ENCODE measurements at places on chromosomes 11 and 22.
A peak's percentile ranks its signal among the peaks of the same experiment; 100 is the strongest.

- DNase-seq: no peak
These were observed 24.2 kb downstream of the PPFIBP2 start for GRCh38 chr11:7538031-7538430.

DNA sequence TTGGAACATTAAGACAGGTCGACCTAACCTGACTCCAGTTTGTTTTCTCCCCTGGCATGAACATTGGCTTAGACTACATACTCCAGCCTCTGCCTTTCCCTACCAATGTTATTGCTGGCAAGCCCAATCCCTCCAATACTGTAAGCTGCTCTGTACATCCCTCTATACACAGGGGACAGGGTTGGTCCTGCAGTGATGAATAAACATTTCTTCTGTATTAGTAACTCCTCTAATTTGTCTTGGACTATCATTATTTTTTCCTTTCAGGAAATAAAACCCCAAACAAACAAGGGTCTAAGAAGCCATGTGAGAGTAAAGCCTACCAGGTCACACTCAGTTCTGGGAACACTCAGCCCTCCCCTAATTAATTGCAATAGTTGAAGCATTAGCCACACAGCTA, 35.1 kb upstream of the FJX1 start:
- no peak for DNase-seq

DNA sequence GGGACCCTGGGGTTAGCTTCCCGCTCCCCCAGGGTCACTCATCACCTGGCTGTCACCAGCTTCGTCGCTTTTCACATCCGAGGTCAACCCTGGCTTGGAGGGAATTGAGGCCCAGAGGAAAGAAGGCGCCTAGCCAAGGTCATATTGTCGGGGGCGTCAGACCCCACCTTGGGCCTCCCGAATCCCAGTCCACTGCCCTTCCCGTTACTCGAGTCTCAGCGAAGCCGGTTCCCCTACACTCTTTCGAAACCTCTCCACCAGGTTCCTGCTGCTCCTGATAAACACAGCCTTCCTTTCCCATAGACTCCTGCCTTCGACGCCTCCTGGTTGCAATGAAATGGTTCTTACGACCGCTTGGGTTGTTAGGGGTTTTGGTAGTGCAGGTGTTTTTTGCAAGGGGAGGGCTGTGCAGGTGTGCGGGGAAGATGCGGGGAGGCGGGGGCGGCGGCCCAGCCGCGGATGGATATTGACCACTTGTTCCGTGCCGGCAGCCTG, 642 bp downstream of the NAA40 start:
- no peak for DNase-seq

- no peak for DNase-seq
These were observed 50.5 kb downstream of the RAB30 start for GRCh38 chr11:83020942-83021779.

DNA sequence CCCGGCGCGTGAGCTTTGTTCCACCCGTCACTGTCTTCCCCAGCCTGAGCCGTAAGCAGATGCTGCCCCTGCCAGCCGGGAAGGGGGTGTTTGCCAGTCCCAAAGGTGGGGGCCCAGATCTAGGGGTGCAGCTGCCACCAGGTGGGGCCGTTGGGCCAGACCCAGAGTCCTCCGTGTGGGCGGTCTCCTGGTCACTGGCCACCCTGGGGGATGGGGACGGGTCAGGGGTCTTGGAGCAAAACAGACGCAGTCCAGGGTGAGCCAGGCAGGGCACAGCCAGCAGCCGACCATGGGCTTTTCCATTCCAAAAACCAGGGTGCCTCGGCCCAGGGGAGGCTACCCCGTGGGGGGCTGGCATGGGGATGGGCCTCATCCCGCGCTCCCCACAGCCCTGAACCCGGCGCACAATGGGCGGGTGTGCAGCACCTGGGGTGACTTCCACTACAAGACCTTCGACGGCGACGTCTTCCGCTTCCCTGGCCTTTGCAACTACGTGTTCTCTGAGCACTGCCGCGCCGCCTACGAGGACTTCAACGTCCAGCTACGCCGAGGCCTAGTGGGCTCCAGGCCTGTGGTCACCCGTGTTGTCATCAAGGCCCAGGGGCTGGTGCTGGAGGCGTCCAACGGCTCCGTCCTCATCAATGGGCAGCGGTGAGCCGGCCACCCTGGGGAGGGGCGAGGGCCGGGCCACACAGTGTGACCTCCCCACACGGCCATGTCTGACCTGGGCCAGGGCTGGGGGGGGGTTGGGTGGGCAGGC, 3.5 kb downstream of the MUC5B start:
- DNase-seq: peak; percentile 49

- no peak for DNase-seq
These were observed 257.7 kb downstream of the SOX6 start for GRCh38 chr11:16098526-16099205.

DNA sequence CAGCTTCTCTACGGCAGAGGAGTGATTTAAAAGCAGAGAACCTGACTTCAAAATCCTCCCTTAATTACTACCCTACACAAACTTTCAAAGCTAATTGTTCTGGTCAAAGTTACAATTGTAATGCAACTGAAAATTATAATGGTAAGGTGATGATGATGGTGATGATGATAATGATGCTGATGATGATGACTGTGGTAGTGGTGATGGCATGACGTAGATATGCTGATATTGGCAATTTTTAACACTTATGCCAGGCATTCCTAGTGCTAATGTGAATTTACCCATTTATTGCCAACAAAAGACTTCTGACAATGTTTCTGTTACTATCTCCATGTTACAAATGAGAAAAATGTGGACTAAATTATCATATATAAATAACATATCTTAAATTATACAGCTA, 1831.1 kb downstream of the LRRC4C start:
- DNase-seq: no peak

- DNase-seq: no peak
These were observed 117.1 kb downstream of the MRTFA start for GRCh38 chr22:40519284-40519947.

GRCh38 chr11:134957540-134958335, 545.7 kb upstream of the B3GAT1 start:
- DNase-seq: no peak

GRCh38 chr11:134784046-134784445, 372.0 kb upstream of the B3GAT1 start:
- DNase-seq: no peak

DNA sequence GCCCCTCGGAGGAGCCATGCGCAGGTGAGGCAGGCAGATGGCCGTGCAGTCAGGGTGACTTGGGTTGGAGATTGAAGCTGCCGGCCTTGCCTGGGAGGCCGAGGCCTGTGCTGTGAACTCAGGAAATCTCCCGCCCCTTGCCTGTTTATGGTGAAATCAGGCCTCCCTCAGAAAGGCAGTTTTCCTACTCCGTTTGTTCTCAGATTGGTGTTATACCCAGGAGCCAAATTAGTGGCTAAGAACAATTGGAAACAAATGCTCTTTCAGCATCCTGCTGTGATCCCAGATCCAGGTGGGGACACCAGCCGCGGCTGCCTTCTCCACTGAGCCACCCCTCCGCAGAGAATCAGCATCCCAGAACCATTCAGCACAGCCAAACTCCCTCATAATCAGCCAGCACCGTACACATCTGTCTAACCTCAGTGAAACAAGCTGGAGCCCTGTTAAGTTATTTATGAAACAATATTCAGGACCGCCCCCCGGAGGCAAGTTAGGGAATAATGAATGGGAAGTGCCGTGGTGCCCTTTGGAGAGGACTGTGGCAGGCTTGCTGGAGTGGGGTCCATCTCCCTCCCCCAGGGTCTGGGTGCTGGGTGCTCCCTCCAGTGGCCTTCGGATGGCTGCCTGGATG, 60.0 kb downstream of the PKNOX2 start:
- DNase-seq: peak; percentile 43

- peak; percentile 13 for DNase-seq
These were observed 80.8 kb downstream of the PIWIL4 start for GRCh38 chr11:94647926-94648325.

GRCh38 chr11:121105063-121105480, 4.0 kb downstream of the TECTA start:
- DNase-seq: no peak
